ENCODE measurements at places on chromosomes 7 and 10. TPM values are rescaled to one million over a fixed set of nuclear protein-coding genes. Genes with fewer than 3 reads are reported as not detected.

The HOXA4 gene
- total RNA-seq = 2.1 TPM

The SPDYE2 gene
- not detected for total RNA-seq

The C7orf33 gene
- not detected for total RNA-seq

The FRMPD2 gene
- total RNA-seq = not detected

The GPER1 gene
- 11.3 TPM for total RNA-seq

The KLHDC10 gene
- total RNA-seq = 13.0 TPM

The NUTM2A gene
- total RNA-seq = 0.11 TPM

The ACTL6B gene
- total RNA-seq = not detected

The LIPJ gene
- not detected for total RNA-seq

The TASOR2 gene
- total RNA-seq = 12.2 TPM

The DYNC1I1 gene
- total RNA-seq = 13.2 TPM

The SNX10 gene
- total RNA-seq = 3.5 TPM

The ANKRD2 gene
- not detected for total RNA-seq

The AMPH gene
- total RNA-seq = 22.1 TPM

- no peak for DNase-seq
These were observed 2.5 kb downstream of the VSTM2A start for GRCh38 chr7:54544527-54545240.

DNA sequence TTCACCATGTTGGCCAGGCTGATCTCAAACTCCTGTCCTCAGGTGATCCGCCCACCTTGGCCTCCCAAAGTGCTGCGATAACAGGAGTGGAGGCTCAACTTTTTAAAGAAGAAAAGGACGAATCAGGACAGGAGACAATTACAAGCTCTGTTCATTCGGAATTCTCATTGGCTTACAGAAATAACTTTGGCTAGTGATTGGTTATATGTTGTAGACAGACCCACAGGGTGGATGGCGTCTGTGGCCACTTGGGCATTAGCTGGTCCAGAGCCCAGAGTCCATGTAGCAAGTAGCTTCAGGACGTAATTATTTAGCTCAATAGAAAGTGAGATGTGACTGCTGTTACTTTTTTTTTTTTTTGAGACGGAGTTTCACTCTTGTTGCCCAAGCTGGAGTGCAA is 160.5 kb upstream of the TNRC18 start:
- DNase-seq = no peak

DNA sequence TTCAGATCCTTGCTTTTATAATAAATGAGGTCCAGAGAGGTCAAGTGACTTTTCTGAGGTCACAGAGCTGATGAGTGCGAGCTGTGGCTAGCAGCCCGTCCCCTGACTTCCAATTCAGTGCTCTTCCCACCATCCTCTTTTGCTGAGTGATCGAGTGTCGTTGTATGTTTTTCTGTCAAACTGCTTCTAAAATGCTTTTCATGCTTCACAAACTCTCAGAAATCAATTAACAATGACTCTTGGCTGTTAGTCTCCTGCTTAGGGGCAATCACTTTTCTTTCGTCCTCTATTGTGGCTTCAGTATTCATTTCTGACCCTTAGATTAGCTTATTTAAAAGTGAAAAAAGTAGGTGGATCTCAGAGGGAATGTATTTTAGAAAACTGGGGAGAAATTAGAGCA is 423.7 kb downstream of the DPP6 start:
- DNase-seq = no peak

GRCh38 chr7:157866336-157866924 is 529.6 kb downstream of the DNAJB6 start:
- DNase-seq = no peak

DNA sequence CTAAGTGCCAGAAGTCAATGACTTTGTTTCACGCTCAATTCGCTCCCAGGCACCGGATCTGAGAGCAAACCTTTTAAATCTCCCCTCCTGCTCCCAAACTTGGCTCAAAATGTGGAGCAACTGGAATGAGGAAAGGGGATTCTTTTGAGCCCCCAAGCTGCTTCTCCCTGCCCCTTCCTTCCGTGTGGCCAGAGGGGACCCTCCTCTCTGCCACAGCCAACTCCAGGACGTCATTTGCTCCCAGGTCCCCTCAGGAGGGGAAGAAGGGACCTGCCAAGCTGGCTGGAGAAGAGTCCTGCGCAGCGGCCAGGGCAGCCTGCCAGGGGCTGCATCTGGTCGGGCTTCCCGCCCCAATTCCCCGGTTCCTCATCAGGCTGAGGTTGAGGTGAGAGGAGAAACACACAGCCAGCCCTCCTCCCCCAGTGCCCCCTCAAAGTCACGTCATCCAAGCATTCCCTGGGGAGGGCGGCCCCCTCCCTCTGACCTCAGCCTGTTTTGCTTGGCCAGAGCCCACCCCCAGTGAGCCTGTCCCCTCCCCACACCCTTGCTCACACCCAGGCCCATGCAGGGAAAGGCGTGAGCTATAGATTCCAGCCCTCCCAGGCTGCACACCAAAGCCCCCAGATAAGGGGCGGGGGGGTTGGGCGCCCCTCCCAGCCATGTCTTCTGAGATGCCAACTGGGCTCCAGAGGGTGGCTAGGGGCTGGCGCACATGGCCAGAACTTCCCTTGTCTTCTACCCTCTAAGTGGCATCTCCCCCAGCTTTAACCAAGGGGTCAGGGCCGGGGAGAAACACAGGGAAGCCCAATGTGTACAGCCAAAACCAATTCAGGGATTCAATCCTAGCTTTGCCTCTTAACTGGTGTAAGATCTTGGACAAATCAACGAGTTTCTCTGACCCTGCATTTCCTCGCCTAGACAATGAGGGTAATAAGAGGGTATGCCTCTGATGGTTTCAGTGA is 35.0 kb downstream of the SH3PXD2A start:
- DNase-seq = peak; percentile 85

DNA sequence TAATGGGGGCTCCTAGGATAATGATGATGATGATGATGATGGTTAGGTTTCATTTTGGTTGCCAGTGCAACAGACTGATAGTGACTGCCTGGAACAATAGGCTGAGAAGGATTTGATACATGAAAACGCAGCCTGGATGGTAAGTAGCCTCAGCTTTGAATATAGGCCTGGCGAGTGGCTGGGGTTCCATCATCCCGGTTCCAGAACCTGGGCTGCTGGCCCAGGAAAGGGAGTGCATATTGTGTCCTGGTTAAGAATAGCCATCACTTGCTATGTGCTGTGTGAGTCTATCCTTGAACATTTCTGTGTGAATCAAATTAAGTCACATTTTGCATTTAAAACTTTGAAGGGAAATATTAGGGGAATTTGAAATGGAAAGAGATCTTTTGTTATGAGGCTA is 62.7 kb downstream of the SHH start:
- DNase-seq = no peak

GRCh38 chr10:1530871-1531517 is 206.3 kb downstream of the ADARB2 start:
- DNase-seq = no peak

DNA sequence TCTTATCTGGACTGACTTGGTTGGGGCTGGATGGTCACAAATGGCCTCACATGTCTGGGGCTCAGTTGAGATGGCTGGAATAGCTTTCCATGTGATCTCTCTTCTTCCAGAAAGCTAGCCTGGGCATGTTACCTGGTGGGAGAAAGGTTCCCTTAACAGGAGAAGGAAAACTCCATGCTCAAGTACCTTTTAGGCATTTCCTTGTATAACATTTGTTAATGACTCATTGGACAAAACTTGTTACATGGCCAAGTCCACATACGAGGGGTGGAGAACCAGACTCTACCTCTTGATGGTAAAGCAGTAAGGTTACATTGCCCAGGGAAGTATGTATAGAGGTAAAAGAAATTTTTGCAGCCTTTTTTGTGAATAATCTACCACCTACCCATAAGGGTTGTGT is 826.4 kb downstream of the LRMDA start:
- no peak for DNase-seq

- DNase-seq = no peak
These were observed 316.2 kb downstream of the POM121L12 start for GRCh38 chr7:53351681-53352080.

GRCh38 chr7:155053002-155053401 is 17.1 kb upstream of the HTR5A start:
- no peak for DNase-seq

DNA sequence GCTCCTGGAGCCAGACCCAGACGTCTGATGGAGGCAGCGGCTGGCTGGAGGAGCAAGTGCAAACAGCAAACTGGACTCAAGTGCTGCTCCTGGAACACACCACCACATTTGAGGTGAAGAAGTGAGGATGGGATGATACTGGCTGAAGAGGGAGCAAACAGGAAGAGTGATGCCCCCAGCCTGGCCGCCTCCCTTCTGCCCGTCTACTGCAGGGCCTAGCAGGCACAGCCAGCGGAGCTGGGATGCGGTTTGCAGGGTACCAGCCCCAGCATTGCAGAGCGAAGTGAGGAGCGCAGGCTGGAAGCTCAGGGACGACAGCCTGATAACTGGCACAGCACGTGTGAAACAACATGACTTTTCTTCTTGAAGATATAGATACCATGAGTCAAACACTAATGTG is 111.8 kb upstream of the ZNF32 start:
- no peak for DNase-seq

- no peak for DNase-seq
These were observed 30.2 kb downstream of the DOCK1 start for GRCh38 chr10:126935263-126935946.

- DNase-seq = peak; percentile 70
These were observed 102.7 kb upstream of the TNRC18 start for GRCh38 chr7:5526100-5526905.

DNA sequence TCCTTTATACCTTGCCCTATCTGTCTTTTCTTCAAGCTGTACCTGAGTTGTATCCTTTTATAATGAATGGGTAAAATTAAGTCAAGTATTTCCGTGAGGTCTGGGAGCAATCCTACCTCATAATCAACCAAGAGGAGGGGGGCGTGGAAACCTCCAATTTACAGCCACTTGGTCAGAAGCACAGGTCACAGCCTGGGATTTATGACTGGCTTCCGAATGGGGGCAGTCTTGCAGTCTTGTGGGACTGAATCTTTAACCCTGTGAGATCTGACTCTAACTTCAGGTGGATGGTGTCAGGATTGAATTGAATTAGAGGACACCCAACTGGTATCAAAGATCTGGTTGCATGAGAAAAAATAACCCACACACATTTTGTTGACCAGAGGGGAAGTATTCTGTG is 23.5 kb upstream of the KCNMA1 start:
- DNase-seq = no peak

GRCh38 chr10:16987976-16988610 is 141.5 kb downstream of the CUBN start:
- DNase-seq = no peak

DNA sequence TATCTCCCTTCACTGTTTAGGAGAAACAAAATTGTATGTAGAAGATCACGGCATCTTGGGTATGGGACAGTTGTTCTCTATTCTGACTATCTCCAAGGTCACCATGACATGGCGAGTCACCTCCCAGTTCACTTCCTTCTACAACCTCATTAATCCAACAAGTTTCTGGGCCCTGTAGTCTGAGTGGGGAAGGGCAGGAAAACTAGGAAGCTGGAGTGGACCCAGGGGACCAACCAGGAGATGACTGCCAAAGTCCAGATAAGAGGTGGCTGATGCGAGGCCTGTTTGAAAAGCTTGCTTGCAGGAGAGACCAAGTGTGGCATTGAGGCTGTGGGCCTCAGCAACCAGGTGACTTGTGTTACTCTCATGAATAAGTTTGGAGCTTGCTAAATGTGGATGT is 584.9 kb downstream of the TNS3 start:
- no peak for DNase-seq

DNA sequence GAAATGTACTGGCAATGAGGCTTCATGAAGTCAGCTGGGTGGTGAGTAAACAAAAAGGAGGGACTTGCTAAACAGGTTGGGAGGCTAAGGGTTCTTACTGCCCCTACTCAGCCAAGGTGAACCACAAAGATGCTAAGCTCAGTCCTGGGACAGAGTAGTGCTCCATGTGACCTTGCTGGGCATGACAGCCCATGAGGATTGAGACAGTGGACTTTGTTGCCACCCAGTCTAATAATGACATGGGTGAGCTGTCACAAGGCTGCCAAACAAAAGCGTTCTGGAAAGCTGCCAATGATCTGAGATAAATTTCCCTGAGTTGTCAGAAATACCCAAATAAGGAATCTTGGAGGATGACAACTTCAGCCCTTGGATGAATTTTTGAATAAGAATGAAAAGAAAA is 75.2 kb downstream of the CLEC2L start:
- no peak for DNase-seq

DNA sequence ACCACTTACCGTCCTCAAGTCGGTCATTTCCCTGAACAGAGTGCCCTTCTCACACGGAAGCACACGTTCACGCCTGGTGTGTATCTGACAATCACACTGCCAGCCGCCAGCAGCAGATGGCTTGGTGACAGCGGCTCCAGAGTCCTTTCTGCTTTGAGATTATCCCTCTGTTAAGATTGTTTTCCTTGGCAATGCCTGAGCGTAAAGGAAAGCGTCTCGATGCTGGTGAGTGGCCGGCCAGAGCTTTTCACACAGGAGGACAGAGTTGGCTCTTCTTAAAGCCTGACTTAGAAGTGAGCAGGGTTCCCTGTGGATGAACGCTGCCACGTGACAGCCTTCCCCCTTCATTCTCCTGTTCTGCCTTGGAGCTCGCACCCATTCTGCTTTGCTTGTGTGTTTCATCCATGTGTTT is 22.1 kb upstream of the PRKAR1B start:
- no peak for DNase-seq

DNA sequence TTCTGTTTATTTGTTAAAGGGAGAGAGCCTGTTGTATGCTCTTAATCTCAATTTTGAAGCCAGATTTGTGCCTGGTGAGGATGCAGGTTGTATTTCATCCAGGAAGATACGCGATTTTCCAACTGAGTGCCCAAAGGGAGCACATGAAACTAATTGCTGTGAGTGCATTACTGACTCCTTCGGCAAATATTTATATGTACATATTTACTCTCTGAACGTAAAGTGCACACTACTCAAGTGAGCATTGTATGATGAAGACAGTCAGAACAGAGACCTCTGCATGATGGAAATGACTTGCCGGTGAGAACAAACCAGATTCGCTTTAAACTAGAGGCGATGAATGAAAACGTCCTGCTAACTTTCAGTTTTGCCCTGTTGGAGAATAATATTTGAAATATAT is 130.1 kb downstream of the MALRD1 start:
- no peak for DNase-seq

- DNase-seq = no peak
These were observed 12.0 kb downstream of the FXYD4 start for GRCh38 chr10:43383204-43383971.

- no peak for DNase-seq
These were observed 34.4 kb upstream of the DYNC1I1 start for GRCh38 chr7:95737828-95738505.

DNA sequence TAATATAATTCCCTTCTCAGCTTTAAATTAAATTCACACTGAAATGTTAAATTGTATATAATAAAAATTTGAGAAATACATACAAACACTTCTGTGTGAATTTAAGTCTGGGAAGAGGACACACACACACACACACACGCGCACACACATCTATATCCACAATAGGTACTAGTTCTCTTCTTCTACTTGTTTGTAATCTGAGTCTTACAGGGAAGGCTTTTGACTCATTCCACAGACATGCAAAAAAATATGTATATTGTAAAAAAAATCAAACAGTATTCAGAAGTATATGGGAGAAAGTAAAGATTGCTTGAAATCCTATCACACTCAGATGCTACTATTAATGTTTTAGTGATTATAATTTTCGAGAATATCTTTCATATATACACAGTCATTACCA is 276.2 kb downstream of the MDFIC start:
- DNase-seq = no peak

GRCh38 chr10:12848439-12849173 is 152.9 kb downstream of the CCDC3 start:
- no peak for DNase-seq
